ENCODE measurements at places on chromosomes 2 and 18.

DNA sequence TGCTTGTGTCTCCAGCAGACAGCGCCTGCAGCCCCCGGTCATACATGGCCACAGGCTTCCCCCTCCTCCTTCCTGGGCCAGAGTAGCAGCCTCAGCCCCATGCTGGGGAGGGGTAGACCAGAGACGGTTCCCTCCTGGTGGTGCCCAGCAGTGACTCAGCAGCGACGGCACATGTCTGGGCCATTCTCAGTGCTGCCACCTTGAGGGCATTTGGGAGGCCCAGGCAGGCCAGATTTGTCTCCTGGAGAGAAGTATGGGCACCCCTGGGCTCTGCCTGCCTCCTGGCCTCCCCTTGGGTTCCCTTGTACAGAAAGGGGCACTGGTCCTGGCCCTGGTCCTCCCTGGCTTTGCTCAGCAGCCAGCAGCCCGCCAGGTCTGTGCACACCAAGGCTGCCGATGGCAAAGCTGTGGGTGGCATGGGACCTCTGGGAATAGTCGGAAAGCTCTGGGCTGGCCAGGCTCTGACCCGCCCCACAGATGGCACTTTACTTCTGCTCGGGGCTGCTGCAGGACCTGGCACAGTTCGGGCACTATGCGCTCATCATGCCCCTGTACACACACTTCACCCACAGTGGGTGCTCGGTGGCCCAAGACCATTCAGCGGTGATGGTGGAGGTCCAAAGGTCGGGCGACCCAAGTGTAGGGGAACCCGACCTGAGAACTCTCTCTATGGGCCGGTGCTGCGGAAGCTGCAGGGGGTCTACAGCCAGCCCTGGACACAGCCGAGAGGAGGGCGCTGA, 11.4 kb upstream of the ALPI start:
- no peak overlapping the region for H3K27ac ChIP-seq
- H3K4me1 ChIP-seq = no peaks in the 10 kb centered on the region
- no peaks in the 10 kb centered on the region for H3K36me3 ChIP-seq
- H3K27me3 ChIP-seq = no peaks in the 10 kb centered on the region

DNA sequence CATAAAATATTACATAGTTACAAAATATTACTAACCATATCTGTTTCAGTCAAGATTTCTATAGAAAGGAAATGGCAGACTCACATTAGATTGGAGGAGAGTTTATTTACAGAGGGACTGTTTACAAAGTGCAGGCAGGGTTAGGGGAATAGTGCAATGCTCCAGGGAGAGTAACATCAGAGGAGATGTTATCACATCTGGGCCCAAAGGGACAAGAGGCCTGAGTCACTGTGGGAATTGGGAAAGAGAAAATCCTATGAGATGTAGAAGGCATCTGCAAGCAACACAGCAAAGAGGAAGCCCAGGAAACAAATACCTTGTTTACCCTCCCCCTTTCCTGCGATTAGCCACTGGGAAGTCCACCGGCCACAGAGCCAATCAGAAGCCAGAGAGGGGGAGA, 227.3 kb upstream of the TANK start:
- H3K27me3 ChIP-seq = no peaks in the 10 kb centered on the region
- H3K4me1 ChIP-seq = peaks cover 2% of the 10 kb centered on the region
- H3K4me3 ChIP-seq = no peak overlapping the region

DNA sequence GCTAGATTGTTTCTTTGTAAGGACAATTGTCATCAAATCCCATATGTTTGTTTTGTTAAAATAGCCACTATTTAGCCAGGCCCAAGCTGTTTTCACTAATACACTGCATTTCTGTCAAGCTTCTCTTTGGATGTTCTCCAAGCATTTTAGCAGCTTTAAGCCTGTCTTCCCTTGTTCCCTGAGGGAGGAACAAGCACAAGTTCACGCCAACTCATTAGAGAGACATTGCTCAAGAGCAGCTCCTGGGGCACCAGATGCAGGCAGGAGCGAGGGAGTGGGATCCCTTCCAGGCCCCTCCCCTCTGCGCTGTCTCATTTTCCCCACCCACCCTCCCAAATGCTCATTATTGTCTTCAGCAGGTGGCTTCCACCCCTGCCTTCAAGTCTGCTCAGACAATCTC, 32.6 kb upstream of the PPP3R1 start:
- DNase-seq = no peak
- H3K27ac ChIP-seq = no peak overlapping the region
- no peaks in the 10 kb centered on the region for H3K36me3 ChIP-seq
- peaks cover 3% of the 10 kb centered on the region for H3K4me1 ChIP-seq
- no peaks in the 10 kb centered on the region for H3K27me3 ChIP-seq

GRCh38 chr2:62189196-62189595, 6.7 kb upstream of the B3GNT2 start:
- no peaks in the 10 kb centered on the region for H3K27me3 ChIP-seq
- no peaks in the 10 kb centered on the region for H3K36me3 ChIP-seq
- no peaks in the 10 kb centered on the region for H3K4me1 ChIP-seq
- H3K27ac ChIP-seq = no peak overlapping the region

DNA sequence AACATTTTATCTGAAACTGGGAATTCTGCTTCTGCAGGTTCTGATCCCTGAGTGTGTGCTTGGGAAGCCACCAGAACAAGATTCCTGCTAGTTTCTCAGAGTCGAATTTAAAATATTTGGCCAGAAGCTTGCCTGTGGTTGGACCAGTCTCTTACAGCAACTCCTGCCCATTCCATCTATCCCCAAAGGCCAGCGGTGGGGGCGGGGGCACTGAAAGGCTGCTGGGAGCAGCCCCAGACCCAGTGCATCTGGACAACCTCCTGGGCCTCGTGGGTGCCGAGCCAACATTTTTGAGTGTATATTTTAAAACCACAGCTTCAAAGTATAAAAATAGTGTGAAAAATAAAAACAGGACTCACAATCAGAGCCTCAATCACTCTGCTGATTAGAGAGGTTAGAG, 38.6 kb upstream of the ZFP36L2 start:
- H3K27me3 ChIP-seq = no peaks in the 10 kb centered on the region
- H3K36me3 ChIP-seq = no peaks in the 10 kb centered on the region
- peak; percentile 29 for DNase-seq
- H3K4me3 ChIP-seq = no peak overlapping the region
- peaks cover 30% of the 10 kb centered on the region for H3K4me1 ChIP-seq

DNA sequence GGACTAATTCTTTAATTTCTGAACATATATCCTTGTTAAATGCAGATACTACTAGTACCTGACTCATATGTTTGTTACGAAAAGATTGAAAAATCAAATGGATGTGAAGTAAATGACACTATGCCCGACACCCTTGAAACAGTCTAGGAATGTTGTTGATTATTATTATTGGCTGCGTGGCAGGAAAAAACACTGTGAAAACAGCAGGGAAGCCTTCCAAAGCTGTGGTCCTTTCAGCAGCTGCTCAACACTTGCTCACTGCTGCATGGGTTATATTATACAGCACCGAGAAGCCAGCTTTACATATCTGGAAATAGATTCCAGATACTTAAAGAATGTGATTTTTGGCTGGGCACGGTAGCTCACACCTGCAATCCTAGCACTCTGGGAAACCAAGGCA, 26.5 kb downstream of the CRYGD start:
- no peak overlapping the region for H3K4me3 ChIP-seq
- no peaks in the 10 kb centered on the region for H3K4me1 ChIP-seq
- no peak for DNase-seq
- H3K27me3 ChIP-seq = no peaks in the 10 kb centered on the region
- no peaks in the 10 kb centered on the region for H3K36me3 ChIP-seq

- H3K27me3 ChIP-seq = no peaks in the 10 kb centered on the region
- H3K27ac ChIP-seq = peak overlapping the region; percentile 85
- peaks cover 54% of the 10 kb centered on the region for H3K4me1 ChIP-seq
- DNase-seq = peak; percentile 77
These were observed 75.3 kb downstream of the LRRFIP1 start for GRCh38 chr2:237702441-237703391.

- no peaks in the 10 kb centered on the region for H3K36me3 ChIP-seq
- no peak for DNase-seq
These were observed 31.3 kb downstream of the NIFK start for GRCh38 chr2:121705390-121705789.

DNA sequence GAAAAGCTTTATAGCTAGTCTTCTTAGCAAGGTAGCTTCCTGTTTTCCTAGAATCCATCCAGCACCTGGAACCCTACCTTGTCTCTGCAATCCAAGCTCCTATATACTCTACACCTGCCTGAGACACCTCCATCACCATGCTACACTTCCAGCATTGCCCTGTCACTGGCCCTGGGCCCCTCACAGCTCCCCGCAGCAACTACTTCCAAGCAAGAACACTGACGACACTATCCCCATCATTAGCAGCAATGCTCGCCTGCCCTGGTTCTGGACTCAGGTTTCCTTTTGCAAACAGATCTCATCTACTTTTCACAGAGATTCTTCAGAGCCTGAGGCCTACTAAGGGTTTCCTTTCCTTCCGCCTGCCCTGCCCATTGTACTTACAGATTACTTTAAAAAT, 121.1 kb downstream of the DTNB start:
- H3K36me3 ChIP-seq = no peaks in the 10 kb centered on the region
- DNase-seq = no peak
- no peak overlapping the region for H3K4me3 ChIP-seq
- no peak overlapping the region for H3K27ac ChIP-seq
- H3K4me1 ChIP-seq = peaks cover 3% of the 10 kb centered on the region

- peaks cover 2% of the 10 kb centered on the region for H3K4me1 ChIP-seq
- DNase-seq = no peak
- H3K36me3 ChIP-seq = no peaks in the 10 kb centered on the region
- H3K27ac ChIP-seq = no peak overlapping the region
- H3K27me3 ChIP-seq = peaks cover 25% of the 10 kb centered on the region
These were observed 615 bp downstream of the AKAIN1 start for GRCh38 chr18:5196253-5197031.

DNA sequence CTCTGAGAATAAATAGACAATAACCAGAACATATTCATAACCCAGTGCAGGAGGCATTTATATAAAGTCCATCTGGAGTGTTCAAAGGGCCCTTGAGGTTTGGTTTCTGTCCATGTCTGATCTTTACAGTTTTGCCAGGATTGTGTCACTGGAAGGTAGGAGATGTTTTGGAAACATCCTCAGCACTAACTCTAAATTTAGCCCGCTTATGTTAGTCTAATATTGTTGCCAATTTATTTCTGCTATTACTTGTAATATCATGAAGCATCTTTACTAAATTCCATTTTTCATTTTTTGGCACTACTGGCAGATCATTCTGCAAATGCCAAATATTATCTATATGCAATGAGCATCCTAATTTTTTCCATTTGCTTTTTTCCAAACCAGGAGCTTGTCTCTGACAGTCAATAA, 22.4 kb upstream of the REV1 start:
- no peaks in the 10 kb centered on the region for H3K4me1 ChIP-seq
- H3K27me3 ChIP-seq = no peaks in the 10 kb centered on the region
- no peak overlapping the region for H3K4me3 ChIP-seq

DNA sequence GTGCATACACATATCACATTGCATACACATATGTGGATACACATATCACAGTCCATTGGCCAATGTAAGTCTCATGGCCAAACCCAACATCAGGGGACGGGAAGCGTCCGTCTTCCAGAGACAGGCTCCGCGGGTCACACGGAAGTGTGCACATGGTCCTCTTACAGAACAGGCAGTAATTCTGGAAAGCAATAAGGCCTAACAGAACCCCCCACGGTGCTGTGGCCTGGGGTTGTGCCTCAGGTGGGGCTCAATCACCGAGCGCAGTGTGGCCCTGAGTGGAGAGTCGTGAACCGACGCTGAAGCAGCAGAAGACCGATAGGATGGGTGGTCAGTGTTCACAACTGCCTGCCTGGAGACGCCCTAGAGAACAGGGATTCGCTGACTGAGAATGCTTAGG, 857.3 kb downstream of the GALR1 start:
- no peaks in the 10 kb centered on the region for H3K4me1 ChIP-seq
- H3K27me3 ChIP-seq = no peaks in the 10 kb centered on the region
- DNase-seq = no peak
- H3K4me3 ChIP-seq = no peak overlapping the region
- no peaks in the 10 kb centered on the region for H3K36me3 ChIP-seq

- H3K36me3 ChIP-seq = no peaks in the 10 kb centered on the region
- DNase-seq = no peak
- H3K4me1 ChIP-seq = no peaks in the 10 kb centered on the region
- no peaks in the 10 kb centered on the region for H3K27me3 ChIP-seq
- H3K27ac ChIP-seq = no peak overlapping the region
These were observed 7.9 kb downstream of the ARL4C start for GRCh38 chr2:234488913-234489451.

GRCh38 chr18:8450013-8450412, 159.2 kb upstream of the RAB12 start:
- no peaks in the 10 kb centered on the region for H3K4me1 ChIP-seq
- H3K4me3 ChIP-seq = no peak overlapping the region
- H3K27me3 ChIP-seq = no peaks in the 10 kb centered on the region
- peak; percentile 10 for DNase-seq

- H3K36me3 ChIP-seq = no peaks in the 10 kb centered on the region
- H3K27ac ChIP-seq = no peak overlapping the region
- H3K27me3 ChIP-seq = no peaks in the 10 kb centered on the region
- no peak overlapping the region for H3K4me3 ChIP-seq
These were observed 32.5 kb upstream of the RMDN2 start for GRCh38 chr2:37892436-37893114.

All from trophoblast cell (in vitro differentiated cells and primary cell).